ENCODE measurements at places on chromosomes 4 and X.

- no peak for DNase-seq
Measured at GRCh38 chr4:177699365-177700213, 257.4 kb upstream of the AGA start.

DNA sequence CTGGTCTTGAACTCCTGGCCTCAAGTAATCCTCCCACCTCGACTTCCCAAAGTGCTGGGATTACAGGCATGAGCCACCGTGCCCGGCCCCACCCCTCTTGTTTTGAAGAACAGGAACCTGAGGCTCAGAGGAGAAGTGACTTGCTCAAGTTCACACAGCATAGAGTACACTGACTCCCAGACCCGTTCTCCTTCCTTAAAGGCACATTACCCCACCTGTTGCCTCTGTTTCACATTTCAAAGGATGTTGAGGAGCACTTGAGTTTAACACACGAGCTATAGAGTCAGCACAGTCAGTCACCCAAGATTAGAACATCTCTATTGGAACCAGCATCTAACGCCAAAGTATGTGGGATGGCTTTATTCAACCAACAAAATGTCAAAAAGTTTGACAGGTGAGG lies 51.1 kb downstream of the RAI2 start:
- no peak for DNase-seq

- peak; percentile 42 for DNase-seq
Measured at GRCh38 chr4:48898733-48899431, 7.7 kb downstream of the OCIAD2 start.

- no peak for DNase-seq
Measured at GRCh38 chr4:119501740-119502139, 126.9 kb downstream of the PDE5A start.

GRCh38 chrX:31007321-31007720 lies 64.5 kb downstream of the FTHL17 start:
- DNase-seq = no peak

- no peak for DNase-seq
Measured at GRCh38 chr4:172514011-172514410, 654.6 kb upstream of the GALNT7 start.

DNA sequence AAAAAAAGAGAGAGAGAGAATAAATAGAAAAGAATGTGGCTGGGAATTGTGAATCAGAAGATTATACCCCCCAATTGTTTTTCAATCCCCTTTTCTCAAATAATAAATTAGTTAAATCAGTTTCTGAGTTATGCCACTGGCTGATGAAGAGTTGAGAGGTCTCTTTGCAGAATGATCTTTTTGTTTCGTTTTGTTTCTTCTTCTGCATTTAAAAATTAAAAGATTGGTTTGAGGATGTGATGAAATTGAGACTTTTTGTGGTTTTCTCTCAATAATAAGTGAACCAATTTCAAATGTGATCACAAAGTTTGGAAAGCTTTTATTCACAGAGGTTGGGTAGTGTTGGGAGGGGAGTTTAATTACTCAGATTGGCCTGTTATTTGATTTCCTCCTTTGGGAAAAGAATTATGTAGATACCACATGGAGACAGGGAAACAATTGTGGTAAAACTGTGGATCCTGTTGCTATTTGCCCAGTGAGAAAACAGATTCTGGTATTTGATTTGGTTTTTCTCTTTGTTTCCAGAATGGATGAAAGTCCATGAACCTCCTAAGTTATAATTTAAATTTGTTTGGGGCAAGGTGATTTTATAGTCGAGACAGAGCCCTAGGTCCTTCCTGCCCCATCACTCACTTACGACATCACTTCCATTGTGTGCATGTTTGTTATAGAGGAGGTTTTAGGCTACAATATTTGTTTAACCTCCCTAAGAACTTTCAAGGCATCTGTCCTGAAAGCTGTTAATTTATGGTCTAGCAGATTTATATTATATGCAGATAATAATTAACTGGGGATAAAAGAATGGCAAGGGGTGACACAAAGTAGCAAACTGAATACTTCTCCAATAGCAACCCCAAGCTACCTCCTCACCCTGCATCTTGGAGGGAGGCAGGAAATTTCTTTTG lies 92.0 kb upstream of the BMPR1B start:
- DNase-seq = no peak

- no peak for DNase-seq
Measured at GRCh38 chr4:149555146-149555545, 260.5 kb downstream of the IQCM start.

DNA sequence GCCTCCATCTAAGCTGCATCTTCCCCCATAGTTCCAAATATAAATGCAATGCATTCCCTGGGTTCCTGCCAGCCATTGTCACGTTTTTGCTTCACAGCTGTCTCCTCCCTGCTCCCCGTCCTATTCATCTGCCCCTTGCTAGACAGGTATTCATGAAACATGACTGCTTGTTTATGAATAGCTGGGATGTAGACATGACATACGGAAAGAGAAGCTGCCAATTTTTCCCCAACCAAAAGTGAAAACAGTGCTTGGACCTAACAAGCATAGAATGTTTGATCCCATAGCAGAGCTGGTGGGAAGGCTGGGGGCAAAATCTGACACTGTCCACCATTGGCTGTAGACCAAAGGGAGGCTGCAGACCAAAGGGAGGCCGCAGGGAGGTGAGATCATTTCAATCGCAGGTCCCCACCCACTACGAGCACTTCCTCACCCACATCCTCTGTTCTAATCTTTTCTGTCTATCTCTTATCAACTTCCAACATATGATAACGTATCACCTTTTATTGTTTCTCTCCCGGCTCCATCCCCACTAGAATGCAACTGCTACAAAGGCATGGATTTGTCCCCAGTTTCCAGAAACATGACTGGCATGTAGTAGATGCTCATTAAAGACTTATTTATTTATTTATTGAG lies 8.5 kb upstream of the GYG2 start:
- no peak for DNase-seq

GRCh38 chr4:114286262-114286810 lies 306.9 kb upstream of the ARSJ start:
- DNase-seq = no peak

DNA sequence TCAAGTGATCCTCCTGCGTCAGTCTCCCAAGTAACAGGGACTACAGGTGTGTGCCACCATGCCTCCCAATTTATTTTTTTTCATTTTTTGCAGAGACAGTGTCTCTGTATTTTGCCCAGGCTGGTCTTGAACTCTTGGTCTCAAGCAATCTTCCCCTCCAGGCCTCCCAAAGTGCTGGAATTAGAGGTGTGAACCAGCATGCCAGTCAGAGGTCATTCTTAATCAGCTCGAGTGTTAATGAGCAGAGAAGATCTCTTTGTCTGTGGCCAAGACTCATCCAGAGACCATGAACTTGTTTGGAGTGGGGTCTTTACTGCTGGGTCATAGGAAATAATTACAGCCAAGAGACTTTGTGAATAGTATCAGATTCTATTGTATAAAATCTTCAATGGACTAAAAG lies 99.2 kb upstream of the AP1S2 start:
- DNase-seq = no peak

GRCh38 chr4:184255361-184255760 lies 37.7 kb upstream of the ENPP6 start:
- no peak for DNase-seq

DNA sequence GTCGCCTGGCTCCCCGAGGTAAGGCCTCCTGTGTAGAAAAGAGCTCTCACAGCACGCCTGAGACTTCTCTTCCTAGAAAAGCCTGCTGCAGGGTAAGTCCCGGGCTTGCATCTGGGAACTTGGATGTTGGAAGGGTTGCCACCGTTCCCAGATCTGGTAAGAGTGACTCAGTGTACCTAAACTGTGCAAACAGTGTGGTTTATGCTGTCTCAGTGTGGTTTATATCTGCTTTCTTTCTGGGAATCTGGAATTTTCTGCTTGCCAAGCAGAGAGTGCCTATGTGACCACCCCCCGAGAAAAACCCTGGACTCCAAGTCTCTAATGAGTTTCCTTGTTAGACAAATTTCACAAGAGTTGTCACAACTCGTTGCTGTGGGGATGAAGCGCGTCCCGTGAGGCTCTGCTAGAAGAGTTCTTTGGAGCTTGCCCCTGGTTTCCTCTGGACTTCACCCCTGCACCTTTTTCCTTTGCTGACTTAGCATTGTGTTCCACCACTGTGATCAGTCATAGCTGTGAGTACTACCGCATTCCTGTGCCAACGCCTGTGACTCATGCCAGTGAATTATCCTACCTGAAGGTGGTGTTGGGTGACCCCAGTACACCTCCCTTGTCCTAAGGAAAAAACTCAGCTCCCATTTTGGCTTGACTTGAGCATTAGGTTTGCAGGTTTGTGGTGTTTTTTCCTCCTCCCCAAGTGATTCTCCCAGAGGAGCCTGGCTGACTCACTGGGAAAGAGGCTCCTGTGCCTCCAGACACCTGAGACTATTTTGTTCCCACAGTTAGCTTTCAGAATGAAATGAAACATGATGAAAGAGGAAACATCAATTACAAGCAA lies 14.5 kb downstream of the SLC2A9 start:
- DNase-seq = peak; percentile 49

- no peak for DNase-seq
Measured at GRCh38 chr4:59175617-59176016, 2024.5 kb upstream of the ADGRL3 start.

DNA sequence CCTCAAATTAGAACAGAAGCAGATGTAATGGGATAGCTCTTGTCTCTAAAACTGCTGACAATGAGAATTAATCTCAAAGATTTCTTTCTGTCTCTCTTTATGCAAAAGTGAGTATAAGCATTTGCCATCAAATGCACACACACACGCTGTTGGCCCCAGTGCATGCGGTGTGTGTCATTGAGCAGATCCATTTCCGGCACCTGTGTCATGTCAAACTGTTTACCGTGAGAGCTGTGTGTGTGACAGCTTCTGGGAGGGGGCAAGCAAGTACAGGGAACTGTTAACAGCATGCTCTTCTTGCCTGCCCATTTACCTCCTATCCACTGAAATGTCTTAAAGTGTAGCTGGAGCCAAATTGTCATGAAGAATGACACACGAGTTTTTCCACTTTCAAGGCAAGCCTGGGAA lies 297.9 kb upstream of the FAT4 start:
- no peak for DNase-seq

GRCh38 chrX:15914486-15914885 lies 59.9 kb upstream of the AP1S2 start:
- no peak for DNase-seq

GRCh38 chr4:1604706-1605205 lies 79.4 kb downstream of the FAM53A start:
- DNase-seq = no peak

GRCh38 chr4:105805501-105806120 lies 89.7 kb upstream of the NPNT start:
- no peak for DNase-seq

DNA sequence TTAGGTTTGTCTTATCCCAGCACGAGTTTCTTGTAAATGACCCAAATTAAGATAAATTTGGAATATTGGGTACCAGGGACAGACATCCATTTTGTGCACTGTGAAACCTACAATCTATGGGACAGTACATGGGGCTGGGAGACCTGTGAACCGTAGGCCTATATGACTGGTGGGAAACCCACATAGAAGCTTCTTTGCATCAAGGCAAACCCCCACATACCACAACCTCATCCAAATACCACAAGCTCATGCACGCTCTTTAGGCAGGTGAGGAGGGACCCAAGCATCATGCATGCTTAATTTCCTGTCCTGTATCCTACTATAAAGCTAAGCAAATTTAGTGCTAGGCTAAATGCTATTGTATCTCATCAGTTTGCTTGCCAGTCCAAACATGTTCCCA lies 47.8 kb downstream of the NIPAL1 start:
- DNase-seq = no peak

- DNase-seq = no peak
Measured at GRCh38 chr4:39427520-39428114, 20.9 kb downstream of the KLB start.

GRCh38 chr4:44623676-44624075 lies 27.7 kb downstream of the YIPF7 start:
- DNase-seq = no peak

GRCh38 chrX:13732246-13733067 lies 2.0 kb downstream of the TRAPPC2 start:
- DNase-seq = no peak

- DNase-seq = no peak
Measured at GRCh38 chr4:95232358-95233156, 316.2 kb downstream of the UNC5C start.

DNA sequence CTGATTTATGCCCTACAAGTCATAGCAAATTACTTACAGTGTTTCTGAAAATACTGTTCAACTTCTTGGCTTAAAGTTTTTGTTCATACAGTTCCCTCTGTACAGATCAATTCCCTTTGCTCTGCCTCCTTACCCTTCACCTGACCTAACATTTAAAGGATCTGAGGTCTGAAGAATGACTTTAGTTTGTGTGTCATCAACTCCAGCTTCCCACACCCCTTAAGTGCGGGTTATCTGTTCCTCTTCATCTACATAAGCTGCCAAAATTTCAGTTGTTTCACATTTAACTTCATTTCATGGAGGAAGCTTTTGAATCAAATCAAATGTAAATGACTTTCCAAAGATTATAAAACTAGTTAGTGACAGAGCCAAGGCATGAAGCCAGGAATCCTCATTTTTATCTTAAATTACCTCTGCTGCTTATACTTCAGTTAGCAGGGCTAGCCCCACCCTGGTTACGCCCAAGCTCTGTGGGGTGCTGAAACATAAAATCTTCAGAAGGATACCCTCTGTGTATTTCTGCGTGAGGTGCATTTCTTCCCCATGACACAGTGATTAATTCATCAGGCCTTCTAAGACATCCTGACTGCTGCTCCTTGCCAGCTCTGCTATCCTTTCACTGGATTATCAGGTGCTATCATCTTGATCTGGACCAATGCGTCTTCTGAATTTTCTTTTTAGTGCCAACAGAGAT lies 16.5 kb downstream of the CXCL1 start:
- DNase-seq = peak; percentile 22

GRCh38 chr4:101135371-101136010 lies 211.8 kb downstream of the PPP3CA start:
- peak; percentile 7 for DNase-seq

- DNase-seq = no peak
Measured at GRCh38 chr4:26509681-26510333, 19.5 kb upstream of the CCKAR start.

GRCh38 chrX:129654652-129655546 lies at the start of gene APLN:
Gene APLN, minus strand, starts transcription at chrX:129654956. Its CDS starts 326 bp downstream, at chrX:129654630.
- DNase-seq = peak; percentile 25

- no peak for DNase-seq
Measured at GRCh38 chr4:122503214-122503613, 46.7 kb upstream of the IL2 start.

DNA sequence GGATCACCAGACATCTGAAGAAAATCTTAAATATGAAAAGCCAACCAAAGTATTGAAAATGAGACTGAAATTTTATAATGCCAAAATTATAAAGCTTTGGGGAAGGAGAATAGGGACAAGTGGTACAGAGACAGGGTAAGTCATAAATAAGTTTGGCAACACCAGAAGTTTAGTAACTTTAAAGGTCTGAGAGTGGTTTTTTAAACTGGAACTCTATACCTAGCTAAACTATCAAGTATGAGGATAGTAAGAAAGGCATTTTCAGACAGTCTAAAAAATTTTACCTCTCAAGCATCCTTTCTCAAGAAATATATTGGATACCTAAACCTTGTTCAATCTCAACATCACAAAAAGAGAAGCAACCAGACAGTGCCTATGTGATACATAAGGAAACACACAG lies 92.4 kb downstream of the ANKRD17 start:
- DNase-seq = no peak

- no peak for DNase-seq
Measured at GRCh38 chrX:41066391-41066790, 18.9 kb upstream of the USP9X start.
